Heart left ventricle (tissue), 16 donors: ENCODE measurements at places on chromosomes 3 and 15.
A peak's percentile ranks its signal among the peaks of the same experiment; 100 is the strongest.

GRCh38 chr3:34022147-34022546 is 223.7 kb downstream of the PDCD6IP start:
- no peak for DNase-seq

DNA sequence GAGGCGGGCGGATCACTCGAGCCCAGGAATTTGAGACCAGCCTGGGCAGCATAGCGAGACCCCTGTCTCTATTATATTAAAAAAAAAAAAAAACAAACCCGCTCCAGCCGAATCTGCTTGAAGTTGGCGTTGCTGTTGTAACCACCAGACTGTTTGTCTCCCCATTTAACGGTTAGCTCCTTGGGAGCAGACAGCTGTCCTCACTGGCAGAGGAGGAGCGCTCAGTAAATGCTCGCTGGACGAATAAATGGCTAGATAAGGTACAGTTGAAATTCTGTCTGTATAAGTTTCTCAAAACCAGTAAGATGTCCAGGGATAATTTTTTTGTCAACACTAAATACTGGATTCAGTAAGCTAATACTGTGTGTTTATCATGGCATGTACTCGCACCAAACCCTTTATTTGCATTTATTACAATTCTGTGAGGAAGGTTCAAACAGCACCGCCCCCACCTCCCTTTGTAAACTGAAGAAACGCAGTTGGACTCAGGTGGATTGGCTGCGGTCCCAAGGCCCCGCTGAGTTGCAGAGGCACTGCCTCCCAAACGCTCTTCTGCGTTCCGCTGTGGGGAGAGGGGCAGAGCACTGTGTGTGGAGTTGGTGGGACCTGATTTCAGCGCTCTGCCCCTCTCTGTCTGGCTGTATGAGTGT is 1.1 kb downstream of the RCCD1 start:
- no peak for DNase-seq

DNA sequence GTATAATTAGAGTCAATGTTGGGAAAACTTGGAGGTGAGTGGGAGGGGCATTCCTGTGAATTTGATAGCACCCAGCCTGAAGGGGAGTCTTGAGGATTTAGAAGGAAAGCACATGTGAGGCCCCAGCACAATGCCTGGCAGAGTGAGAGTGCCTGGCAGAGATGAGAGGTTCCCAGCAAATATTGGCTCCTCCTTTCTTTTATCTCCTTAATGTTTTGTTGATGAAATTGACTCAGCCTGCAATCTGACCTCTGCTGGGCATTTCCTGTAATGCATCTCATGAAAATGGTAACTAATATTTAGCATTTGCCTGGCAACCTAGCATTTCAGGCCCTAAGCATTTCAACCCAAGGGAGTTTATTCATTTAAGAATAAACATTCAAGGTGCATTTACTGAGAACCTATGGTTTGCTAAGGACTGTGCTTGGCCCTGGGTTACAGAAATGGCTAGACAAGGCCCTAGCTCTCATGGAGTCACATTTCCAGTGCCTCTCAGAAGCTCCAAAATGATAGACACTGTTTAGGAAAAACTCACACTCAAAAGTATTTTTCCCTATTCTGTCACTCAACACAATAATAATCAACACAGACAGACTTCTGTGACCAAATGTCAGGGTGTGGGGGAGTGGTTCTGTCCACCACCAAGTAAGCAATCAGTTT is 19.0 kb downstream of the PDHB start:
- no peak for DNase-seq

GRCh38 chr15:57321485-57321884 is 54.8 kb upstream of the CGNL1 start:
- DNase-seq = peak; percentile 28

GRCh38 chr15:94327356-94327936 is 96.1 kb downstream of the MCTP2 start:
- DNase-seq = no peak

DNA sequence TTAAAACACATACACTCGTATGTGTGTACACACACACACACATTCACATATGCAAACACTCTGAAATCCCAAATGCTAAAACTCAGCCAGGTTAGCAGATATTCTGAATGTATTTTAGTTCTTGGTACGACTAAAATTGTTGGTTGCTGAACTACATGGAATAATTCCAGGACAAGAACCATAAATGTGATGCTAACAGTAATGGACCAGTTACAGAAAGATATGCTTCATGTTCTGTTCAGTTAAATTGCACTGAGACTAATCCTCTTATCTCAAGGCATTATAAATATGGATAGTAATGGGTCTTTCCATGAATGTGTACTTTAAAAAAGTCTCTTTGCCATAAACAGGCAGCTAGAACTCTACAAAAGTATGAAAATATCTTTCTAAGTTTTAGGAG is 113.3 kb downstream of the FRMD4B start:
- no peak for DNase-seq

DNA sequence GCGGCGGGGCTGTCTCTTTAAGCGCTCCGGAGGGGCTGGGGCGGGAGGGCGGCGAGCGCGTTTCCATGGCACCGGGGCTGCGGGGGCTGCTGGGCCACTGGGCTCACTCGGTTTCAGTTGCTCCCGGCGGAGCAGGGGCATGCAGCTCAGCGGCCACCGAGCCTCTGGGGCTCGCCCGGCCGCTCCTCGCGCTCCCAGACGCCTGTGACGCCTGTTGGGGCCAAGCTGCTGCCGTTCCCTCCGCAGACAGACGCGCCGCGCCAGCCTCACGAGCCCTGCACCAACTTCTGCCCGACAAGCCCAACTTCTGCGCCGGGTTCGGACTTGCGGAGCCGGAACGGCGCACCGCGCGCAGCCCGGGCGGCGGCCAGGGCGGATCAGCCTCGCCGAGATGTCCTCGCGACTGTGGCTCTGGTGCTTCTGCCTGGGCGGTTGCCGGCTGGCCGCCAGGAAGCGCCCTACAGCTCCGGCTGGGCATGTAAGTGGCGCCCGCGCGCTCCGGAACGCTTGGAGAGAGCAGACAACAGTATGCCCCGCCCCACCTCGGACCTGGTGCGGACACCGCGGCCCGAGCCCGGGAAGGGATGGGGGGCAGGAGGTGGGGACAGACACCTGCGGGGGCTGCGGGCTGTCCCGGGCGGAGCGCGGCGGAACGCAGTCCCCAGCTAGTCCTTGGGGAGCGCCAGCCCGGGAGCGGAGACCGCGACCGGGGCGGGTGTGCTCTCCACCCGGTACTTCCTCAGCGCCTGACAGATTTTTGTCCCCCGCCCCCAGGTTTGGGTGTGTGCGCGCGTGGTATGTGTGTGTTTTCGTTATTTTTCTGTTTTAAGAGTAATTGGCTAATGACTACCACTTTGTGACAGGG is 154.1 kb upstream of the GOLIM4 start:
- DNase-seq = peak; percentile 50

- no peak for DNase-seq
Measured at GRCh38 chr3:194971009-194971408, 285.3 kb downstream of the FAM43A start.

DNA sequence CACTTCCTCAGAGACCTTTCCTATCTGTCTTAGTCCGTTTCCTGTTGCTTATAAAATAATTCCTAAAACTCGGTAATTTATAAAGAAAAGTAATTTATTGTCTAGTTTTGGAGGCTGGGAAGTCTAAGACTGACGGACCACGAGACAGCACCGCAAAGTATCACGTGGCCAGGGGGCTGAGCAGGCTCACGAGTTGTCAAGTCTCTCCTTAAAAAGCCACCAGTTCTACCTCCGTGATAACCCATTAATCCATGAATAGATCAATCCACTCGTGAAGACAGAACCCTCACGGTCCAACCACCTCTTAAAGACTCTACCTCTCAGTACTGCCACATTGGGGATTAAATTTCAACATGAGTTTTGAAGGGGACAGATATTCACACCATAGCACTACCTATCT is 821 bp downstream of the LINS1 start:
- DNase-seq = no peak

- DNase-seq = peak; percentile 56
Measured at GRCh38 chr3:42539871-42540714, 37.6 kb downstream of the VIPR1 start.

- no peak for DNase-seq
Measured at GRCh38 chr3:125054449-125055329, 1.1 kb downstream of the HEG1 start.
